ENCODE measurements at places on chromosomes 5 and 9.

DNA sequence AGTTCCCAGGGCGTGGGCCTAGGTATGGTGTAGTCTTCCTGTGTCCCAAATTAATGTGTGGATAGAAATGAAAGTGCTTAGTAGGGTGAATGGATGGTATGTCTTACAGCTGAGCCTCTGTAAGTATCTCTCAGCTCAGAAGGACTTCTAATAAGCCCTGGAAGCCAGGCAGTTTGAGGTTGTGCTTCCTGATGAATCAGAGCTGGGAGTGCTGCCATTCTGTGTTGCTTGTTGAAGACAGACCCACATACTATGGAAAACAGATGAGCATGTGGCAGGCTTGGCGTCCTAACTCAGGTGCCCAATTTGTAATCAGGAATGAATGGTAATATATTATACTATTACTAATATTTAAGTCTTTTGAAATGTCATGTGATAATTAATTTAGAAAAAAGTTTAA is 69.8 kb downstream of the CMYA5 start:
- H3K36me3 ChIP-seq = no peaks in the 10 kb centered on the region
- H3K27me3 ChIP-seq = no peaks in the 10 kb centered on the region
- H3K4me3 ChIP-seq = no peak overlapping the region

- no peaks in the 10 kb centered on the region for H3K36me3 ChIP-seq
- DNase-seq = no peak
- no peaks in the 10 kb centered on the region for H3K4me1 ChIP-seq
- H3K27me3 ChIP-seq = no peaks in the 10 kb centered on the region
- H3K4me3 ChIP-seq = no peak overlapping the region
These were observed 75.2 kb upstream of the FREM1 start for GRCh38 chr9:14985419-14985818.

DNA sequence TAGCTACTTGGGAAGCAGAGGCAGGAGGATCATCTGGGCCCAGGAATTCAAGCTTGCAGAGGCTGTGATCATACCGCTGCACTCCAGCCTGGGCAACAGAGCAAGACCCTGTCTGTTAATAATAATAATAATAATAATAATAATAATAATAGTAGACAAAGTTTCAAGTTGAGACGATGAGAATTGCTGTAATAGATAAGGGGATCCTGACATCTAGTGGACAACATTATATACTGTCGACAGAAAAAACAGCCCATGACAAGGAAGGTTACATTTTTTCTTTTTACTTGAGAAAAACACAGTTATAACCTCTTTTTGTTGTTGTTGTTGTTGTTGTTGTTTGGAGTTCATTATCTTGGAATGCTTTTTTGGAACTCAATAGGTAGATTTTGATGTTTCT is 35.3 kb downstream of the NDFIP1 start:
- no peak for DNase-seq
- H3K36me3 ChIP-seq = peaks cover 11% of the 10 kb centered on the region
- H3K4me1 ChIP-seq = no peaks in the 10 kb centered on the region
- H3K27ac ChIP-seq = no peak overlapping the region
- no peaks in the 10 kb centered on the region for H3K27me3 ChIP-seq

GRCh38 chr9:84597131-84597530 is 72.4 kb upstream of the NTRK2 start:
- no peak overlapping the region for H3K4me3 ChIP-seq
- no peaks in the 10 kb centered on the region for H3K4me1 ChIP-seq
- no peak overlapping the region for H3K27ac ChIP-seq
- H3K36me3 ChIP-seq = no peaks in the 10 kb centered on the region
- H3K27me3 ChIP-seq = no peaks in the 10 kb centered on the region

Measured in breast epithelium (tissue), 4 donors.